ENCODE measurements at places on chromosomes 6 and 20.

- DNase-seq: no peak
Observed at GRCh38 chr6:108707328-108707976, 140.8 kb upstream of the ARMC2 start.

DNA sequence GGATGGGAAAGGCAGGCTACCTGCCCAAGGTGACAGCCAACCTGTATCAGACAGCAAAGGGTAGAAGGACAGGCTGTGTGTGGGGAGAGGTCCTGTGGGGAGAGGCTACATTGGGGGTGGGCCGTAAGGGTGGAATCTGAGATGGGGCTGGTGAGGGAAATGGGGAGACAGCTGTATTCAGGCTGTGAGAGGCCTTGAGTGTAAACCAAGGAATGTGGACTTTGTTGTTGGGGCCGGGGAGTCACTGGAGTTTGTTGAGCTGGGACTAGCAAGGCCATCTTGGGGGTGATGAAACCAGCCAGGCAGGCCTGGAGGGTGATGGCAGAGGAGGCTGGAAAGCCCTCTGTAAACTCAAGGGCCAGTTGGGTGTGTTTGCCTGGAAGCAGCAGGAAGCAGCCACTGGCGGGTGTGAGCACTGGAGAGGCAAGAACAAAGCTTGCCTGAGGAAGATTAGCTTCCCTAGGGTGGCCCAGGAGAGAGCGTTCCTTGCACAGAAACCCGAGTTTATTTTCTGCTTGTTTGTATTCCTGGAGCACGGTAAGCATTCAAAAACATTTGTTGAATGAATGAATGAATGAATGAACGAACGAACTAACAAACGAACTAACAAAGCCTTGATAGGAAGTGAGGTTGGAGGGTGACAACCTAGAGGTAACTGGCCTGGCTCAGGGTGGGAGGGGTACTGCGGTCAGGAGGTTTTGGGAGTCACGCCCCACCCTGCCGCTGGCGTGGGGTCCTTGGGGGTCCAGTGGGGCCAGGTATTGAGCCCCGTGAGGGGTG, 18.9 kb downstream of the TTBK1 start:
- no peak for DNase-seq

DNA sequence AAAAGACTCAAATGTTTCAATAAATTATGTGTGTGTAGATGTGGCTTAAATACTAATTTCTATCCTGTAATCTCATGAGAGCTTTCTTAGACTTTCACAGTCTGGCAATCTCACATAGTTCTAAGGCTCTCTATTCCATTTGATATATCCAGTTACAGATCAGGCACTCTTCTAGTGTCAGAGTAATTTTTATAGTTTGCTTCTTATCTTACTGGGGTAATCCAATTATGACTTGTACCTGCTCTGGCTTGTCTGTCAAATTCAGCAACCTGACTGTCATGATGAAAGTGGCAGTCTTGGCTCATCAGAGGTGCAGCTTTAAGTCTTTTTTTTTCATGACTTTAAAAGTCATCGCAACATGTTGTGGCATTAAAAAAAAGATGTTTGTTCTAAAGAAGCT, 513.2 kb upstream of the MAN1A1 start:
- DNase-seq: no peak

- DNase-seq: no peak
Observed at GRCh38 chr6:110173506-110174132, 5.9 kb downstream of the WASF1 start.

GRCh38 chr6:44593539-44593944, 206.0 kb downstream of the CDC5L start:
- DNase-seq: peak; percentile 44

- DNase-seq: no peak
Observed at GRCh38 chr6:90368001-90368400, 71.4 kb upstream of the BACH2 start.

DNA sequence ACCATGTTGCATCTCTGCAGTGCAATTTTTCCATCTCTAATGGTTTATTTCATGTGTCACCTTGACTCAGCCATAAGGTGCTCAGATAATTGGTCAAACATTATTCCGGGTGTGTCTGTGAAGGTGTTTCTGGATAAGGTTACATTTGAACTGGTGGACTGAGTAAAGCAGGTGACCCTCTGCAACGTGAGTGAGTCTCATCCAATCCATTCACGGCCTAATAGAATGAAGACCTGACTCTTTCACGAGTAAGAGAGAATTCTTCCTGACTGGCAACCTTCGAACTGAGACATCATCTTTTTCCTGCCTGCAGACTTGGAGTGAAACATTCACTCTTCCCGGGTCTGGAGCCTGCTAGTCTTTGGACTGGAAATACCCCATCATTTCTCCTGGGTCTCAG, 77.1 kb upstream of the SLC22A23 start:
- no peak for DNase-seq

GRCh38 chr6:18277237-18278006, 13.1 kb upstream of the DEK start:
- no peak for DNase-seq

- DNase-seq: no peak
Observed at GRCh38 chr6:26536571-26537159, 1.5 kb upstream of the HMGN4 start.

GRCh38 chr6:5997420-5997987, 9.2 kb downstream of the NRN1 start:
- no peak for DNase-seq

GRCh38 chr20:48818481-48818987, 9.3 kb downstream of the PREX1 start:
- DNase-seq: no peak

GRCh38 chr6:159099276-159099675, 54.5 kb upstream of the TAGAP start:
- DNase-seq: no peak

DNA sequence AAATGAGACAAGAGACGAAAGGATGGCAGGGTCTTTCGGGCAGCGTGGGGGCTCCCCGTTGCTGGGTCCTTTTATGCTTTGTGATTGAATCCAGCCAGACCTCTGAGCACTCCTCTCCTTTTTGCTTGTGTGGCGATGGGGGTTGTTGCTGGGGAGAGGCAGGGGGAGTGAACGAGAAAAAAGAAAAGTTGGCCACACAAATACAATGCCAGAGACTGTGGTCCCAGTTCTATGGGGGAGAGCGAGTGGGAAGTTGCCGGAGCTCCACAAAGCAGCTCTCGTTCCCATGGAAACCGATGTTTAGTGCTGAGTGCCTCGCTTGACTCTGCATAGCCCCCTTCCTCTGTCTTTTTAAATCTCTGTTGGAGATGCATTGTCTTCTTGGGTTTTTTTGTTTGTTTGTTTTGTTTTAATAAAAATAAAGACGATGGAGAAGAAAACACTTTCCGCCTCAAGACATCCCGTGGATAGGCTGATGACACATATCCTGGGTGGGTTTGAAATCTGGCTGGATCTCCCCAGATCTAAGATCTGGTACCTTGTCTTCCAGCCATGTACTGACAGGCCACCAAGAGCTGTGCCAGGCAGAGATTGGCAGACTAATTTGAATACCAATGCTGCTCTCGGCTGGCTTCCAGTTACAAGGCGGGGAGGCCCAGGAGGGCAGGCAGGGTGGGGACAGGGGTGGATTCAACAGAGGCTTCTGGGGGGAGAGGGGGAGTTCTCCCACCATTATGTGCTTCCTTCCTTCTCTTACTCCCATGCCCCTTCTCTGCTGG, 529.3 kb downstream of the QKI start:
- no peak for DNase-seq

DNA sequence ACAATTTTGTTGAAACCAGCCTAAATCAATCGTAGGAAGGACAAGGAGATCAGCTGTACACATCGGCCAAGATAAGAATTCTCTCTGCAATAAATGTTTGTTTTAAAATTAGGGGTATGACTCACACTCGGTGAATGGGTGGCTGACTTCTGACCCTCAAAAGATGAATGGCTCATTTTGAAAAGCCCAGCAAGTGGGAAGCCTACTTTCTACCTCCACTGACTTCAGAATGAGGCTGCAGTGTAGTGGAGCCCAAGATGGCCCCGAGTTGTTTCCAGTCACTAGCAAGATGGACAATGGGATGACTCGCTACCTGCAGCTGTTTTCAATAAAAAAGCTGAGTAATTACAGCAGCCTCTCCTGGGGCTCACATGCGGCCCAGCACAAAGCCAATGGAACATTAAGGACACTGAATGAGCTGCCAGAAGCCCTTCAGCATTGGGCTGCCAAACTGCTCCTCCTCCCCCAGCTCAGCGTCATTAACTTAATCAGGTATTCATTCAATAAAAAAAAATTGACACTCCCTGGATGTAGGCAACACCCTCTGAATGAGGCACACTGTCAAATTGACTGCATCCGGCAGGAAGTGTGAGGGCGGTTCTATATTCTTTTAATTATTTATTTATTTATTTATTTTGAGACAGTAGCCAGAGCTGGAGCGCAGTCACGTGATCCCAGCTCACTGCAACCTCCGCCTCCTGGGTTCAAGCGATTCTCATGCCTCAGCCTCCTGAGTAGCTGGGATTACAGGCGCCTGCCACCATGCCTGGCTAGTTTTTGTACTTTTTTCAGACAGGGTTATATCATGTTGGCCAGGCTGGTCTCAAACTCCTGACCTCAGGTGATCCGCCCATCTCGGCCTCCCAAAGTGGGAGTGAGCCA, 107.3 kb downstream of the GMPR start:
- DNase-seq: no peak

- DNase-seq: no peak
Observed at GRCh38 chr6:42315991-42316970, 98.6 kb upstream of the MRPS10 start.

DNA sequence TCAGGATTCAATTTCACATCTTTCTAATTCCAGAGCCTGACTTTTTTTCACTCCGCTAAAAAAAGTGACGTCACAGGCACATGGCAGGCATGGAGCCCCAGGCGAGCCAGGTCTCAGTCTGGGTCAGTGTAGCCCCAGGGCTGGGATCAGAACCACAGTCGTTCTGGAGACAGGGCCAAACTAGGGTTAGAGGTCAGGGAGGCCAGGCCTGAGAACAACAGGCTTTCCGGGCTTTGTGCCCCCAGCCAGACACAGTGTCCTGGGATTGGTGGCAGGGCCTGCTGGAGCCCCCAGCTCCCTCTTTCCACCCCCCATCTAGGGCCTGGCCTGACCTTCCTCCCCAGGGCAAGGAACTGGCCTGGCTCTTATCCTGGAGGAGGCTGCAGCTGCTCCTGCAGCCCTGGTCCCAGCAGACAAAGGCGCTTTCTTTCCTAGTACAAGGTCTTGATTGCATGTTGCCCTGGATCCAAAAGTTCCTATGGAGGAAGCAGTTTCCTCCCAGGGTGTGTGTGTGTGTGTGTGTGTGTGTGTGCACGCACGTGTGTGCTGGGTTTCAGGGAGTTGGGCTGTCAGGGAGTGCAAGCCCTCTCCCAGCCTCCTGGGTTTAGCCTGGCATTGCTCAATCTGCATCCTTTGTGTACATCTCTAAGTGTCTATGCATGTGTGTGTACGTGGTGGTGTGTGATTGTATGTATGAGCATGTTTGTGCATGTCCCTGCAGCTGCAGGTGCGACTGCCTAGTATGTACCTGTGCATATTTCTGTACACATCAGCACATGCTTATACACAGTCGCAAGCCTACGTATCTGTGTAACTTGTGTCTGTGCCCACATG, 26.5 kb upstream of the EMILIN3 start:
- no peak for DNase-seq

DNA sequence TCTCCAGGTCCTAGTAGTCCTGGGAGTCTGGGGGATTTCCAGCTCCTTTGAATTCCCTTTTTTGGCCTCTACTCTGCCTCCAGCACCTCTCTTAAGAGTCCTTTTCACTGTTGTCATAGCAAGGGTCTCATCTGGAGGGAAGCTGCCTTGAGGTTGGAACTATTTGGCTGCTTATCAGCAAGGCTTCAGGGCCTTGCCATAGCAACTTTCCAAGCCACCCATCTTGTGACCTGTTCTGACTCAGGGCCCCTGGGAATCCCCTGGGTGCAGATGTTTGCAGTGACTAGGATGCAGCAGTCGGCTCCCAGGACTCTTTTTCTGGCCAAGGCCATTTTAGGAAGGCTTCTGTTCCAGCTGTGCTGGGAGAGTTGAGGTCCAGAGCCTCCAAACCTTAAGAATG, 12.4 kb downstream of the PKIG start:
- DNase-seq: no peak

Data from stimulated activated CD8-positive, alpha-beta memory T cell treated with anti-CD3 and anti-CD28 coated beads, Interleukin-7, amount 100 ng/mL, for 1 hour (primary cell).